ENCODE measurements at places on chromosomes 3 and 15.

DNA sequence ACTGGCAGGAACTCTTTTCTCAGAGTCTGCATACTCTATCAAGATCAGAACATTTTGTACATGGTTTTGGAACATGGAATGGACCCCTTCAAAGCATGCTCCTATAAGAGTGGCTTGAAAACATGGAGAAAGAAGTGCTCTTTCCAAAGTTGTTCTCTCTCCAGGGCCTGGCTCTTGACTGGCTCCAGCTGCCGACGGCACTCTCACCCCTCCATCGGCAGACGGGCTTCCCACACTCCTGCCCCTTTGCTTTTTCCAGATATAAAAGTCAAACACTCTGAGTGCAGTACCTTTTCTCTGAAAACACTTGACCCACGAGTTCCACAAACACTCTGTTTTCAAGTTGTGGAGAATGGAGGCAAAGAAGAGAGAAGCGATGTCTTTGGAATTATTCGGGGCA is 72.5 kb upstream of the ONECUT1 start:
- DNase-seq, result no peak

DNA sequence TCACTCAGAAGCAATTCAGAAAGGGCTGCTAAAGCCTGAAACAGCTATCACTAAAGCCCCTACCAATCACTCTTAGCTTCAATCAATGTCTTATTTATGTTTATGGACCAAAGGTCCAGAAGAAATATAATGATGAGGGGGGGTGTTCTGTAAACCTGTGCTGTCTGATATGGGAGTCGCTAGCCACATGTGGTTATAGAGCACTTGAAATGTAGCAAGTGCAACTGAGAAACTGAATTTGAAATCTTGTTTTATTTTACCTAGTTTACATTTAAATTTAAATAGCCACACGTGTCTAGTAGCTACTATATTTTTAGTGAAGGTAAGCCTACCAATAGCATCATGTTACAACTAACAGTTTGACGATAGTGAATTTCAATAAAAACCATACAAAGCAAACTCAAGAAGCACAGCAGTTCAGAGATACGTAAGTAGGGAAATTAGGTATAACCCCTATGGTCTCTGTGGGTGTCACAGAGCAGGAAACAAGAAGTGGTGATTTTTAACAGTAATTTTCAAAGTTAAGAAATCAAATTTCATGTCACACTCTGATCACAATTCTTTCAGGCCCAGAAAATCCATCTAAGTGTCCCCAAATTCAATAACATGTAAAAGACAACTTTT is 3.6 kb downstream of the POU1F1 start:
- no peak for DNase-seq

DNA sequence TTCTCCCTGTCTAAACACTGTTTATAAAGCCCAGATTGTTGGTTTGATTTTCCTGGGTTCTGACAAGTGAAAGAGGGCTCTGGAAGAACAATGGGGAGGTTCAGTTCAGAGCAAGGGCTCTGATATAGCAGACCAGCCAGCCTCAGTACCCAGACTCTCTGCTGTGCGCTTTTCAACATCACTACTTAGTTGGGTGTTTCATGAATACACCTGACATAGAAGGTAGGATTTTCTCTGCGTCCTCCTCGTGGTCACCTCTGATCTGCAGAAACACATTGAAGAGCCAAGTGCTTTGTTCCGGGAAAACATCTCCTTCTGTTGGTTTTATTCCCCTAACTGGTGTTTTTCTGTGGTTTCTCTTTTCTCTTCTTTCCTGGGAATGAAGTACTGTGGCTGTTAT is 99.5 kb downstream of the EPHB1 start:
- DNase-seq, result no peak

DNA sequence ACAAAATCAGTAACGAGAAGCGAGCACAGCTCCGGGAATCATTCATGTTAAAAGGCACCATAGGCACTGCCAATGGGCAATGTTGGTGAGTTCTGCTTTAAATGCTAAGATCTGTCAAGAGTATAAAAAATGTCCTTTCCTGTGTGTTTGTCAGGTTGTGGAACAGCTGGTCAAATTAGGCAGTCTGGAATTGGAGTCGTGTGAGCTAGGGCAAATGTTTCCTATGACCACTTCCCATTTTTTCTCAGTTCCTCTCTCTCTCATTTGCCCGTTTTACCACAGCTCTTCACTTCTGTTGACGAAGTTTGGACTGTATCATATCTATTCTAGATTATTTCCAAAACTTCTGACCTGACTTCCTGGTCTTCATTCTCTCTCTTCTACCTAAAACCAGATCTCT is 60.8 kb upstream of the GOLIM4 start:
- no peak for DNase-seq

- DNase-seq, result peak; percentile 57
Observed at GRCh38 chr3:194485881-194486539, 792 bp downstream of the ATP13A3 start.

DNA sequence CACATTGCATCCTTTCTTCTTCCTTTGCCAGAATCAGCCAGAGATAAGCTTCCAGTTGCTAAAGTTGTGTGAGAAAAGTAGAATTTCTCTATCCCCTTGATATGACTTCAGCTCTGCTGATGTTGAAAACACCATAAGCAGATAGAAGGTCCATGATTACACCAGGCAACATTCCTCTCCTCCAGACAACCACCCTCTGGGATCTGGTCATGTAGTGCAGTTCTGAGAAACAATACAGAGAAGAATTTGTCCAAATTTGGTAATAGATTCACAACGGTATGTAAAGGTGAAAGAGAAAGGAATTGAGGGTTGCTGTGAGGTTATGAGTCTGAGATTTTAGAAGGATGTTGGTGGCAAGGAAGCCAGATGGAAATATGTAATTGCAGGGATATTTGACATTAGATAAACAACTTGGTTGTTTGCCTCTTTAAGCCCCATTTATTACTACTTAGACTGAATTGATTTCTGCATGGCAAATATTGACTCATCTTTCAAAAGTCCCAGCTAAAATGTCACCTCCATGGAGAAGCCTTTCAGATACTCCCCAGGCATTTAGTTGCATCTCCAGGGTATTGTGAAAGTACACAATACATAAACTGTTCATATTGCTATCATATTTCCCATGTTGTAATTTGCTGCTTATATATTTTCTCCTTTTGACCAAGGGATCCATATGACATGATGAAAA is 134.9 kb downstream of the GAP43 start:
- no peak for DNase-seq

DNA sequence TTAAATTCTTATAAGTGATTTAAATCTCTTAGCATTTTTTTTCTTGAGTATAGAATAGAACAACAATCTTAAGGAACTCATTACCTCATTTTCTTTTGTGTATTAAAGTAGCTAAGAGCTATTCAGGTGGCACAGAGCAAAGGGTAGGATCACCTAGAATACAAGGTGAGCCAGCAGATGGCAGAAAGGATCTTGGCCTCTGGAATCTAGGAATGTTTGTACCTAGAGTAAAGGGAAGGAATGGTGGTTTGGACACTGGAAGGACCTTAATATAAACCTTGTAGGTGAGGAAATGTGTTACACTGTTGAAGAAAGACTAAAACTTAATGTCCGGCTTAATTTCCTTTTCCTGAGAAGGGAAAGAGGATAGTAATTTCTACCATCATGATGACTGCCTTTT is 89.0 kb downstream of the GHSR start:
- no peak for DNase-seq

DNA sequence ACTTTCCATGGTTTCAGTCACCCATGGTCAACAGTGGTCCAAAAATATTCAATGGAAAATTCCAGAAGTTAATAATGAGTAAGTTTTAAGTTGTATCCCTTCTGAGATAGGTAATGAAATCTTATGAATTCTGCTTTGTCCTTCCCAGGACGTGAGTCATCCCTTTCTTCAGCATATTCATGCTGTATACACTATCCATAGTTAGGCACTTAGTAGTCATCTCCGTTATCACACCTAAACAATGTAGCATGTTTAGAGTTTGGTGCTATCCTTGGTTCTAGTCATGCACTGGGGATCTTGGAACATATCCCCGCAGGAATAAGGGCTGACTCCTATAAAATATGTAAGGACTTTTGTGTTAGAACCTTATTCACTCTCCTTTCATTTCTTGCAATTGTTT is 153.2 kb downstream of the UNC13C start:
- DNase-seq, result no peak

GRCh38 chr3:57093971-57094535 is 33.6 kb downstream of the SPATA12 start:
- no peak for DNase-seq

DNA sequence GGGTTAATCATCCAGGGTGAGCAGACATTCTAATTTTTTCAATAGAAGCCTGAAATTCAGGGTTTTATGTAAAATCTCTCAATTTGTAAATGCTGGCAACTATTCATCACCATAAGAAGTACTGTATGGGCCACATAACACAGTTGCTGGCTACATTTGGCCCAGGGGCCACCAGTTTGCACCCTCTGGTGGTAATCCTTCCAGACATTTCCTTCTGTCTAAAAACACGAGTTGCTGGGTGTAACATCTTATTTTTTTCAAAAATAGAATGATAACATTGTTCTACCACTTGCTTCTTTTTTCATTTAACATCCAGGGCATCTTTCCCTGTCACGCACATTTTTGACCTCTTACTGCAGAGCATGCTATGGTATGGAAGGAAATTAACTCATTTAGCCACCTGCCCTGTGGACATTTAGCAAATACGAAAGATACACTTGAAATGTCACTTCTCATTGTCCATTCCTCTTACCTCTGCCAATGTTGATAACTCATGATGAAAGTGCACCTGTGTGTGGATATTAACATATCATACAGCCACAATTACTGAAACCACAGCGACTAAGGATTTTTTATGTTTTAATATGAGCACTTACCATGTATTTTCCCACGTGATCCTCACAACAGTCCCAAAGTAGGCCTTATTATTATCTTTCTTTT is 117.5 kb upstream of the ARHGEF3 start:
- no peak for DNase-seq

GRCh38 chr3:188911026-188911850 is 260.5 kb upstream of the TPRG1 start:
- no peak for DNase-seq

- no peak for DNase-seq
Observed at GRCh38 chr3:20669184-20669583, 483.2 kb upstream of the SGO1 start.

DNA sequence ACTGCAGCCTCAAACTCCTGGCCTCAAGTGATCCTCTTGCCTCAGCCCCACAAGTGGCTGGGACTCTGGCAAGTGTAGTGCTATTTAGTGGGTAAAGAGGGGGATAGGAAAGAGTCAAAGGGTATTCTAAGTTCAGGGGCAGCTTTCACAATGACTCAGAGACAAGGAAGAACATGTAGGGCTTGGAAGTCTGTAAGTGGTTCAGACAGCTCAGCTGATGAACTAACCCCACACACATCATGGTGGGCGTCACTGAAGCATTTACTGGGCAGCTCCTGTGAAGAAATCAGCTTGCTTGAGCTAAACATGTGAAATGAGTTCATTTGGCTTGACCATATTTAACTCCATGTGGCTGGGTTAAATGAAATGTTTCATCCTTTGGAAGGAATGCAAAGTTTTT is 34.6 kb upstream of the THSD4 start:
- no peak for DNase-seq

GRCh38 chr3:129461461-129462146 is 21.6 kb downstream of the IFT122 start:
- DNase-seq, result no peak

GRCh38 chr3:17144665-17144993 is 259.9 kb downstream of the PLCL2 start:
- DNase-seq, result no peak

DNA sequence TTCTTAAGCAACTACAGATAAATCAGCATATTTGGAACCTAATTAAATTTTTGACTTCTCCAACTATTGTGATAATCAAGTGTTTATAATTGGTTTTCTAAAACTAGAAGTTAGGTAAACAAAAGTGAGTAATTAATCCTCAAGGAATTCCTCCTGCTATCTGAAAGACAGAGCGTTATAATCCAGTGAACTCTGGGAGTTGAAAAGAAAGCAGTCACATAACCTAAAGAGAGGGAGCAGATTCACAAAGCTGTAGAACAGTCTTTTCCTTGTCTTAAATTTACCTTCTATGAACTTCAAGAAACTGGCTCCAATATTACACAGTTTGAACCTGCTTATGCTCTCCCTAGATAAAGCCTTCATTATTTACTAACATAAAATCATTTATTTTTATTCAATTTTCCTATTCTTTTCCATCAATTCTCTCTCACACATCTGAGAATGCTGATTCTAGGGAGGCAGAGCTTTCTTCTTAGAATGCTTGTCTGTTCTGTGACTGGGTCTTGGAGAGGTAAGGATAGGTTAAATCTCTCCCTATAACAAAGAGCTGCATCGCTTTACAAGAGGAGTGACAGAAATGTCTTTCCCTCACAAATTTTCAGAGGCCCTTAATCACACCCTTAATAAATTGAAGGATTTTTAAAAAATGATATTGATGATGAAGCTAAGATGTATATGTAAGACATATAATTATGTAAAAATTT is 132.8 kb downstream of the TUSC7 start:
- no peak for DNase-seq

- DNase-seq, result no peak
Observed at GRCh38 chr15:94352636-94353487, 121.5 kb downstream of the MCTP2 start.

- DNase-seq, result no peak
Observed at GRCh38 chr15:58544756-58545155, 113.0 kb downstream of the LIPC start.

DNA sequence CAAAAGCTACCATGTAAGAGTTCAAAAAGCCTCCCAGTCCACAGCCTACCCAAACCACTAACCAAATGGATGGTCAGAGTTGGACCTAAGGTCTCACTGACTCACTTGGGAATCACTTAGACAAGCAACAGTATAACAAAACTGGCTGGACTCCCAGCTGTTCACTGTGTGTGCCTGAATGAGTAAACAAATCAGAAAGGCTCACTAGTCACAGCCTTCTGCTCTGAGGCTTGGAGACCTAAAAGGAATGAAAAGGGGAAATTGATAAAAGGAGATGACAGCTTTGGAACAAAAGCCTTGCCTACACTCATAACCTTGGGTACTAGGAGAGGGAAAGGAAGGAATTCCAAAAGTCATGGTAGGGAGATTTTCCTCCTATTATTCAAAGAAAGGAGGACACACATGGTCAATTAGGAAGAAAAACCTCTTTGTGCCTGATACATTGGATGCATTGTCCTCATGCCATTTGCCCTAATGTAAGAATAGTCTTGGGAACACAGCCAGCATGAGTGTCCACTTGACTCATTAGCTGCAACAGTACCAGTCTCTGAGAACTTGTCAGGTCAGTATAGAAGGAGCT is 92.3 kb downstream of the FRMD5 start:
- no peak for DNase-seq

DNA sequence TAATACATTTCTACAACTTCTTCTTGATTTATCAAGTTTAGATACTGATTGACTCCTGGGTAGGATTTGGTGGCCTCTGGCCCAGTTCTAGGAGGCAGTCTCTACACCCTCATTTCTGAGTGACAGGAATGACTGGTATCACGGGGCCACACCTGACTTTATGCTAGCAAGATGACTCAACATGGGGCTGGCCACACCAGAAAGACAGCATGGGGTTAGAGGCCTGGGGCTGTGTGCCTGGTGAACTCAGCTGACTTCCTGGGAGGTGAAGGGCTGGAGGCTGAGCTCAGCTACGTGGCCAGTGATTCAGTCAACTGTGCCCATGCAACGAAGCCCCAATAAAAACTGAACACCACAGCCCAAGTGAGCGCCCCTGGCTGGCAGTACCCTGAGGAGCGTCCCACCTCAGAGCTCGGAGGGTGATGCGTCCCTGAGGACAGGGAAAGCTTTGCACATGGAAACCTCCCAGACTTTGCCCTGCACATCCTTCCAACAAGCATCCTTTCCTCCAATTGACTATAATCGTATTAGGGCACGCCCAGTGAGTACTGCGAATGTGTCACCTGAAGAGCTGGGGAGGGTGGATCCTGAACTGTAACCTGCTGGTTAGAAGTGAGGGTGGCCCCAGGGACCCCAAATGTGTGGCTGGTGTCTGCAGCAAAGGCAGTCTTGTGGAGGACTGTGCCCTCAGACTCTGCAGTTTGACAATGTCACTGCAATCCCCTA is 57.2 kb downstream of the NIPA2 start:
- no peak for DNase-seq

Data from stimulated activated CD8-positive, alpha-beta memory T cell treated with anti-CD3 and anti-CD28 coated beads, Interleukin-2, amount 100 ng/mL, for 1 hour (primary cell).